Uterus (tissue), 4 donors: ENCODE measurements at places on chromosomes 6 and 20. TPM values are rescaled to one million over a fixed set of nuclear protein-coding genes. Genes with fewer than 3 reads are reported as not detected.
A peak's percentile ranks its signal among the peaks of the same experiment; 100 is the strongest.

DNA sequence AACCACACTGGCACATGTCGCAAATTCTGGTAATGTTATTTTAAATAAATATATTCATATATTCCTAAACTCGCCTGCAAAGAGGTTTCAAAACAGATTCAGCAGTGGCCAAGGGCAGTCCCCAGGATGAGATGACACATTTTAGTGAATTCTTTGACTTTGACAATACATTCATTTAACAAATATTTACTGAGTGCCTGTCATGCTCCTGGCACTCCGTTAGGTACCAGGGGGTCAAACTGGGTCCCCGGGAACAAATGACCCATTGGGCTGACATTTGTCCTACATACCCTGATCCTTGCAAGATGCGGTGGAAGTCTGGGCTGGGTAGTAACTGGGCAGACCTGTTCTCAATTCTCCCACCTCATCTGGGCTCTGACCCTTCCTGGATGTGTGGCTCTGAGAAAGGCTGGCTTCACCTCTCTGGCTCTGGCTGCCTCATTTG lies 74.9 kb downstream of the FYN start:
- H3K36me3 ChIP-seq, result no peaks in the 10 kb centered on the region
- no peak for DNase-seq
- no peaks in the 10 kb centered on the region for H3K4me1 ChIP-seq
- H3K4me3 ChIP-seq, result no peak overlapping the region

- H3K27ac ChIP-seq, result no peak overlapping the region
- H3K36me3 ChIP-seq, result no peaks in the 10 kb centered on the region
- no peak overlapping the region for H3K4me3 ChIP-seq
These were observed 263.5 kb downstream of the TFAP2A start for GRCh38 chr6:10151144-10151915.

DNA sequence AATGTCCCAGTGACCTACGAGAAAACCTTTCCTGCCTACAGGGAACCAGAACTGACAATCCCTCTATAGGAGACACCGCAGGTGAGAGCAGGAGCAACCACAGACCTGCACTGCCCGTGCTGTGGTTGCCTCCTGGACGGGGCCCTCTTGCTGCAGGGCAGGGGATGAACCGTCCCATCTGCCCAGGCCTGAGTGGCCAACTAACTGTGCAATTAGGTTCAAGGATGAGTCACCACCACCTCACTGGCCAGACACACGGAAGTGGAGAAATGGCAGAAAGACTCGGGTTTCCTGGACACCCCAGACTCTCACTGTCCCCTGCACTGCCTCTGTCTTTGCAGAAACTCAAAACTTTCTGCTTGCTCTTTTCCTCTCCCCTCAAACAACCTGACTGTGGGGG lies 13.8 kb upstream of the HLA-G start:
- no peak for DNase-seq
- no peak overlapping the region for H3K4me3 ChIP-seq
- H3K27me3 ChIP-seq, result no peaks in the 10 kb centered on the region
- H3K36me3 ChIP-seq, result no peaks in the 10 kb centered on the region
- H3K27ac ChIP-seq, result no peak overlapping the region

DNA sequence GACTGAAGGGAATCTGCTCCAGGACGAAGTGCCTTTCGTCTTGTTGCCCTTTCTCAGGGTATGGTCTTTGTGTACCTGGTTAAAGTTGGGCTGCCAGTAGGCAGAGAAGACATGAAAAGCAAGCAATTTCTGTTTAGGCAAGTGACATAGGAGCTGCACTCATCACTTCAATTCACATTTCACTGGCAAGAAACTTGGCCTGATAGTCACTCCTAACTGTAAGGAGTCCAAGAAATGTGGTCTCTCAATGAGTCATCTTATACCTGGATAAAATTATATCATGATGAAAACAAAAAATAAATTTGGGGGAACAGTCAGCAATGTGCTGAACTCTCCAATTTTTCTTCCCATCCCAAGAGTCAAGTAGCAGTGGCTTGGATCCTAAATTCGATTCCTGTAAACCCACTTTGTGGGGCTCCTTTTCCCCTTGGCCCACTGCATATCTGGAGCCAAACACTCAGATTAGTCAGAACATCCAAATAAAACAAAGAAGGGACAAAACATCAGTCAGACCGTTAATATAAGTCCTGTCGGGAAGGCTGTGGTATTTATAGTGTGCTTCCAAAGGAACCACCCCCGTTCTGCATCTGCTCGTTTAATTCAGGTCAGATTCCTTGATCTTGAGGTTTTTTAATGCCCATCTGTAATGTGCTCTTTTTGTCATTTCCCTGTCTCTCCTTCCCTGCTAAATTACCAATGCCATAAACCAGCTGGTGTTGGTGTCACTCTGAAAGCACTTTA lies 5.0 kb upstream of the GABRR1 start:
- no peak for DNase-seq
- H3K36me3 ChIP-seq, result no peaks in the 10 kb centered on the region
- H3K4me1 ChIP-seq, result no peaks in the 10 kb centered on the region
- no peak overlapping the region for H3K27ac ChIP-seq
- H3K4me3 ChIP-seq, result no peak overlapping the region

DNA sequence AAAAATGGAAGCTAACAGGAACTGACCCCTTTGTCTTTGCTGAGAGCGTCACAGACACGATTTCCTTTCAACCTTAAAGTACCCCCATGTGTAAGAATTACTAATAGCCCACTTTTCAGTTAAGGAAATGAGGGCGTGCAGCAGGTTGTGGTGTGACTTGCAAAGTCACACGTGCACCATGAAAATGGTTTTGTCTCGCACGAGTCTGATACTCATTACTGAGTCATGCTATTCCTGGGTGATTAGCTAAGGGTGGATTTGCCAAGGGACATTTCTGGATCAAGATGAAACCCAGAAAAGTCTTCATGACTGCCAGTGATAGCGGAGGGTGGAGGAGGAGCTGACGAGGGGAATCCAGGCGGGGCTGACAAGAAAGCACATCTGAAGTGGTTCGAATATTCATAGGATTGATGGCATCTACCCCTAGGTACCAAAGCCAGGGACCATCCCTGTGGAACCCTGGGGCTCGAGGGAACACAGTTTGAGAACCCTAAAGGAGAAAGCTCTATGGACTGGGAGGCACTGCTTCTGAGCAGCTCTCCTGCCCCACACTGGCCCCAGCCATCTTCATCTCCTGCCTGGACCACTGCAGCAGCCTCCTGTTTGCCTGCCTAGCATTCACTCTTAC lies 12.1 kb upstream of the NFATC2 start:
- H3K36me3 ChIP-seq, result no peaks in the 10 kb centered on the region
- H3K27me3 ChIP-seq, result no peaks in the 10 kb centered on the region
- H3K4me1 ChIP-seq, result no peaks in the 10 kb centered on the region
- no peak for DNase-seq
- H3K4me3 ChIP-seq, result no peak overlapping the region

- H3K4me3 ChIP-seq, result no peak overlapping the region
- no peaks in the 10 kb centered on the region for H3K27me3 ChIP-seq
- no peaks in the 10 kb centered on the region for H3K36me3 ChIP-seq
- H3K4me1 ChIP-seq, result no peaks in the 10 kb centered on the region
These were observed 22.9 kb downstream of the HLA-DRA start for GRCh38 chr6:32462609-32463008.

DNA sequence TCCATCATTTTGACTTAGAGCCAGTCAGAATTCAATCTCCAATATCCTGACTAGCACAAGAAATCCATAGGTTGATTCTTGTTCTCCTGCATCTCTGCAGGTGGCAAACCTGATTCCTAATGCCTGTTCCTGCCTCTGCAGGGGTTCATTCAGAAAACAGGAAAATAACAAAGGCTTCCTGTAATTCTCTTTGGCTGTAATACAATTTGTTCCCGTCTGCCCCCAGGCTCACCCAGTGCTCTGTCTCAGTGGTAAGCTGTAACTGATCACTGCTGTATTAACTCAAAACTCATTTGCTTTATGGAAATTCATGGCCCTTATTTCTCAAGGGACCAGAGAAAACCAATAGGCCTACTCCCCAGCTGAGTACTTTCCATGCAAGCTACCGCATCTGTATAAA lies 88.6 kb downstream of the OPRM1 start:
- no peak for DNase-seq
- no peaks in the 10 kb centered on the region for H3K27me3 ChIP-seq
- H3K36me3 ChIP-seq, result no peaks in the 10 kb centered on the region

DNA sequence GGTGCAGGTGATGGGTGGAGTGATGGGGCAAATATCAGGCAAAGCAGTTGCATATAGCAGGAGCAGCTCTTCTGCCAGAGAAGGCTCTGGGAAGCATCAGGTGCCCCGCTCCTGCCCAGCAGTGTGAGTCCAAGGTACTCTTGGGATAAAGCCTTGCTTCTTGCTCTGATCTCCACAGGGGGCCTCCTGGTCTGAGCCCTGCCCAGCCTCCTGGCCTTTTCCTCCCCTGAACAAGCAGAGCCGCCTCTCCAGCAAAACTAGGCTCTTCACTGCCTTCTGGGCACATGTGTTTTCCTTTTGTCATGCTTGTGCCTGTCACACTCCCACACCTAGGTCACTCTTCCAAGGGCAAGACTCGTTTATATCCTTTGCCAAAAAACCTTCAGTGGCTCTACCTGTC lies 34.3 kb downstream of the SIRPA start:
- no peak overlapping the region for H3K4me3 ChIP-seq
- no peaks in the 10 kb centered on the region for H3K4me1 ChIP-seq
- no peaks in the 10 kb centered on the region for H3K36me3 ChIP-seq

DNA sequence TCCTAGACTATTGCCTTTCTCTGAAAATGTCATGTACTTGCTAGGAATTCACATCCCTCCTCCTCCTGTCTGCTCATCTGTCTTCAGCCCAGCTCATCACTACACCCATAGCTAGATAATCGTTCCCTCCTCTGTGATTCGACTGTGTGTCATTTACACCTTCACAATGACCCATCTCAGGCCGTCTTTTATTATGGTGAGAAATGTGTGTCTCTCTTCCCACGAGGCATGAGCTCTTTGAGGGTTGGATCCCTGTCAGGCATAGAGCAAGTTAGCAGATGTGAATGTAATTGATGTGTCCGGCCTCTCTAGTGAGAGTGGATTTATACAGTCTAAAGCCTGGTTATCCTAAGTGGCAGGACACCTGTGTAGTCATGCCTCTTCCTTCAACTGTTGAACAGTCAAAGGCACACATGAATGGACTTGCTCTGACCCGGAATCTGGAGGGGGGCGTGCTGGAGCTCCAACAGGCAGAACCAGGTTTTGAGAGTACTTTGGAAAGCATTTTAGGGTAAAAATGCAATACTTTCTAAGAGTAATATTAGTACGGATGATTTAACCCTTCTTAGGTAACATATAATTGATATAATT lies 182.1 kb downstream of the UTRN start:
- no peak overlapping the region for H3K4me3 ChIP-seq
- H3K36me3 ChIP-seq, result no peaks in the 10 kb centered on the region
- DNase-seq, result no peak
- no peaks in the 10 kb centered on the region for H3K4me1 ChIP-seq

DNA sequence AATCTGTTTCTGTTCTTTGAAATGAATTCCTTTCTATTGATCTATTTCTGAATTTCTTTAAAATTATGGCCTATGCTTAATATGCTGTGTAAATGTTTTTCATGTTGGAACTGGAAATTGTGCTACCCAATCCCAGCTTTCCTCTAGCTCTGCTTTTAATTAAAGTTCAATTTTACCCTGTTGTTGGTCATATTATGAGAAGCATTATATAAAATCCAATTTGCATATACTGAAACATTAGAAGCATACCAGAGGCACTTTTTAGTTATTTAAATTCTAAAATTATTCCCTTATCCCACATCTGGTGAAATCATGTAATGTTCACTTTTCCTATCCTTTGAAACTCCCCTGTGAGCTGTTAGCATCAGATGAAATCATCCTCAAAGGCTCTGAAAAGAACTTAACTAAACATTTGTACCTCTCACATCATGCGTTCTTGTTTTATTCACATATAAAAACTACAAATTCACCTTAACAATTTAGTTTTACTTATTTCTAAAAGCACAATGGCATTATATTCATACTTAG lies 160.6 kb upstream of the COL21A1 start:
- H3K4me1 ChIP-seq, result peaks cover 17% of the 10 kb centered on the region
- H3K27ac ChIP-seq, result no peak overlapping the region
- no peaks in the 10 kb centered on the region for H3K36me3 ChIP-seq
- no peak overlapping the region for H3K4me3 ChIP-seq
- no peaks in the 10 kb centered on the region for H3K27me3 ChIP-seq

- no peaks in the 10 kb centered on the region for H3K27me3 ChIP-seq
- no peaks in the 10 kb centered on the region for H3K4me1 ChIP-seq
- no peak for DNase-seq
- H3K4me3 ChIP-seq, result no peak overlapping the region
- no peak overlapping the region for H3K27ac ChIP-seq
- no peaks in the 10 kb centered on the region for H3K36me3 ChIP-seq
These were observed 47.4 kb upstream of the AFDN start for GRCh38 chr6:167779129-167779992.

- no peaks in the 10 kb centered on the region for H3K36me3 ChIP-seq
- H3K4me1 ChIP-seq, result no peaks in the 10 kb centered on the region
- DNase-seq, result no peak
- no peak overlapping the region for H3K27ac ChIP-seq
- no peaks in the 10 kb centered on the region for H3K27me3 ChIP-seq
These were observed 98.5 kb downstream of the TFAP2A start for GRCh38 chr6:10316373-10316721.

- H3K4me3 ChIP-seq, result no peak overlapping the region
- no peaks in the 10 kb centered on the region for H3K4me1 ChIP-seq
- no peak for DNase-seq
- H3K36me3 ChIP-seq, result no peaks in the 10 kb centered on the region
These were observed 1595.7 kb downstream of the HACE1 start for GRCh38 chr6:103264020-103264419.

- H3K27ac ChIP-seq, result peak overlapping the region; percentile 15
- no peaks in the 10 kb centered on the region for H3K4me1 ChIP-seq
- peak; percentile 32 for DNase-seq
- H3K36me3 ChIP-seq, result no peaks in the 10 kb centered on the region
- no peaks in the 10 kb centered on the region for H3K27me3 ChIP-seq
- H3K4me3 ChIP-seq, result no peak overlapping the region
These were observed 670.9 kb downstream of the QKI start for GRCh38 chr6:164085091-164086075.

DNA sequence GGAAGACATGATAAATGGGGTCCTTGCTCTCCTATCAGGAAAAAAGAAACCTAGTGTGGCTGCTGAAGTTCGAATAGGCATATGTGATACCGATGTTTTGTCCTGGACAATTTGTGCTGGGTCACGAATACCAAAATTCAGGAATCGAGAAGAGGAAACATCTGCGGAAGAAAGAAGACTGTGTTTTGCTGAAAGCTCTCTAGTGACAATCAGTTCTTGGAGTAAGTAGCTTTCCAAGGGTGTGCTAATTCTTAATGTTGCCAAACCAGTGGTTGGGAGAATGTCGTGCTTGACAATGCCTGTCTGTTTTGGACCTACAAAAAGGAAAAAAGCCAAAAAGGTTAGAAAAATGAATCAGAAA lies 956.1 kb downstream of the PHF3 start:
- DNase-seq, result no peak
- no peaks in the 10 kb centered on the region for H3K27me3 ChIP-seq
- no peak overlapping the region for H3K27ac ChIP-seq
- no peak overlapping the region for H3K4me3 ChIP-seq

CCN5 gene
- total RNA-seq, result 19.4 TPM

POM121L2 gene
- not detected for total RNA-seq

C6orf163 gene
- 8.6 TPM for total RNA-seq

ARMC12 gene
- not detected for total RNA-seq

HDGFL1 gene
- total RNA-seq, result not detected

ARMC2 gene
- total RNA-seq, result 15.1 TPM

ZNF831 gene
- 0.21 TPM for total RNA-seq

SEL1L2 gene
- 1.3 TPM for total RNA-seq

ZNF391 gene
- 4.6 TPM for total RNA-seq

TGM2 gene
- 149 TPM for total RNA-seq
